ENCODE measurements at places on chromosomes 12 and 14.

GRCh38 chr12:95633732-95634465 is 82.6 kb upstream of the USP44 start:
- no peak for DNase-seq

DNA sequence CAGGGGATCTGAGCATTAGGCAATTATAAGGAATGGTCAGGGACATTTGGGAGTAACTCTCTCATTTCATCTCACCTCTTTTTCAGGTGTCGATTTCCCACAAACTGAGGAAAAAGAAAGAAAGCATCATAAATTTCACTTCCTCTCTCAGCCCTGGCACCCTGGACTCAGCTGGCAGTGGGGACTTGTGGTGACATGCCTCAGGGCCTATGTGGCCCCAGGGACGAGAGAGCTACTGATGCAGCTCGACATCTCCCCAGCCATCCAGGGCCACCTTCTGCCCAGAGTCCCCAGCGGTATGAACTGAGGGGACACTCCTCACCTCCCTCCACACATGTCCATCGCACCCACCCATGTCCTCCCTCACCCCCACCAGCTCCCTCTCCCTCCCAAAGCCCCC is 11.7 kb downstream of the TNFRSF1A start:
- no peak for DNase-seq

- no peak for DNase-seq
Measured at GRCh38 chr14:98944989-98945388, 327.0 kb downstream of the BCL11B start.

DNA sequence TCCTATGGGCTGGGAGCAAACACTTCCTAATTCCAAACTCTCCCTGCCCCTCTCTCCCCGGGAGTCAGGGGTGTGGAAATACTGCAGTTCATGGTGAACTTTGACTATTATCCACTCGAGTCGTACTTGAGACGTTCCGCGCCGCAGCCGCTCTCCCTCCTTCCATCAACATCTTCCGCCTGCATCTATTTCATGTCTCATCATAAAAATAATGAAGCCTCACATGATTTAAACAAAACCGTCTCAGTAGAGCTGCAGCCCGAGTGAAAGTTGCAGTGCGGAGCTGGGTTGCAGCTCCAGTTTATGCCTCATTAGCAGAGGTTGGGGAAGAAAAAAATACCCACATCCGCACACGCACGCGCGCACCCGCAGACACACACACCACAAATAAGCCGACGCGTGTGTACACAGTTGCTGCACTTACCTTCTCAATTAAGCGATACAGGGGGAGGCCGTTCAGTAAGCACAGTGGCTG is 283 bp downstream of the LMO3 start:
- DNase-seq: no peak
